ENCODE measurements at places on chromosomes 11 and 22.
A peak's percentile ranks its signal among the peaks of the same experiment; 100 is the strongest.

DNA sequence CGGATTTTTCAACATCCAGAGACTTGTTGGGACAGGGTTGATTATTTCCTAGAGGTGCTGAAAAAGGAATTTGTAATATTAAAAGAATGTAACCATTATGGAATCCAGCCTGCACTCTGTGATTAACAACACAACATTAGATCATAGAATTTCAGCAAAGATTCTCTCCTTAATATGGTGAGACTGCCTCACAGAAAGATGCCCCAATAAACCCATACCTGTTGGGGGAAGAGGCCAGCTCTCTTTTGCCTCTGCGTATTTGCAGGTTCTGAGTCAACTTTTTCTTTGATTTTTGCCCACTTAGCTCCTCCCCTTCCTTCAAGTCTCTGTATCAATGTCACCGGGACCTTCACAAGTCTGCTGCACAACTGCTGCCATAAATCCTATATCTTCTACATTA, 12.4 kb upstream of the MTMR3 start:
- DNase-seq = peak; percentile 80

DNA sequence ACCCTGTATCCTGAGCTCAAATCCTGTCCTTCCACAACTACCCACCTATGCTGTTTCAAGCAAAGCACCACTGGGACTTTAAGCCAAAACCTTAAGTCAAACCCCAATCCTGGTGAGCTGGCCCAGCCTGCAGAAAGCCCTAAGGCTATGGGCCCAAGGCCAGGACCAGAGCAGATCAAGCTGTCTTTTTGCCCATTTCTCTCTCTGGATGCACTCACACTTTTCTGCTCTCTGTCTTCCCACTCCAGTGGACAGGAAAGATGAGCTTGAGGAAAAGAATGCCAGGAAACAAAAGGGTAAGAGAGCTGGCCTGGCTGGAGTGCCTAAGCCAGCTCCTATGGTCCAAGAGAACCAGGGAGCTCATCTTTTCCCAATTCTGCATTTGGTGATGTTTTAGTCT, 284.3 kb upstream of the ISX start:
- DNase-seq = peak; percentile 52

- peak; percentile 100 for DNase-seq
Measured at GRCh38 chr11:63974259-63975143, at the start of gene COX8A. Gene COX8A, plus strand, starts transcription at chr11:63974620. Its CDS starts 61 bp downstream, at chr11:63974681.

- peak; percentile 79 for DNase-seq
Measured at GRCh38 chr11:27234043-27234668, 128.9 kb downstream of the CCDC34 start.

DNA sequence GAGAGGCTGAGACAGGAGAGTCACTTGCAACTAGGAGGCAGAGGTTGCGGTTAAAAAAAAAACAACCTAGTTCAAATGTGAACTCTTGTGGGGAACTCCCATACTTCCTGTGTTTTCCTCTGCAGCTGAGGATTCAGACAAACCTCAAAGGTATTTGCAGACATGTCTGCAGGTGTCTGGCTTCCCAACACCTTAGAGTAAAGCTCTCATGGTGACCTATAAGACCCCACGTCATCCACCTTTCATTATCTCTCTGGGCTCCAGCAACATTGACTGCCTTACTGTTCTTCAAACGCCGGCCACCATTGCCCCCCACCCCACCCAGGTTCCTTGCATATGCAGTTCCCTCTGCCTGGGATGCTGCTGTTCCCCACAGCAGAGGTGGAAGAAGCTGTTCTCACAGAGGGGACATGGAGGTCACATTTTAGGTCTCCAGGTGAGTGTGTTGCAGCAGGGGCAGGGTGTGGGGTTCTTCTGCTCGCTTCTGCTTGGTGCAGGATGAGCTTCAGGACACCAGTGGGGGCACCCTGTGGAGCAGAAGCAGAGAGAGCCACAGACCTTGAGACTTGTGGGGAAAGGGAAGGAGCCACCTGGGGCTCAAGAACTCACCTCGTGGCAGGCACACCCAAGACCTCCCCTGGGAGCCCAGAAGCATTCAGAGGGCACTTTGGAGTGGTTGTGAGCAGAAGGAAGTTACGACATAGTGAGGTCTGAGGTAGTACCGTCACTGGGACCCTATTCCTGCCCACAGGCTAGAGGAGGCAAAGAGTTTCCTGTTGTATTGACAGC, 203.2 kb downstream of the CSNK2A3 start:
- DNase-seq = no peak

DNA sequence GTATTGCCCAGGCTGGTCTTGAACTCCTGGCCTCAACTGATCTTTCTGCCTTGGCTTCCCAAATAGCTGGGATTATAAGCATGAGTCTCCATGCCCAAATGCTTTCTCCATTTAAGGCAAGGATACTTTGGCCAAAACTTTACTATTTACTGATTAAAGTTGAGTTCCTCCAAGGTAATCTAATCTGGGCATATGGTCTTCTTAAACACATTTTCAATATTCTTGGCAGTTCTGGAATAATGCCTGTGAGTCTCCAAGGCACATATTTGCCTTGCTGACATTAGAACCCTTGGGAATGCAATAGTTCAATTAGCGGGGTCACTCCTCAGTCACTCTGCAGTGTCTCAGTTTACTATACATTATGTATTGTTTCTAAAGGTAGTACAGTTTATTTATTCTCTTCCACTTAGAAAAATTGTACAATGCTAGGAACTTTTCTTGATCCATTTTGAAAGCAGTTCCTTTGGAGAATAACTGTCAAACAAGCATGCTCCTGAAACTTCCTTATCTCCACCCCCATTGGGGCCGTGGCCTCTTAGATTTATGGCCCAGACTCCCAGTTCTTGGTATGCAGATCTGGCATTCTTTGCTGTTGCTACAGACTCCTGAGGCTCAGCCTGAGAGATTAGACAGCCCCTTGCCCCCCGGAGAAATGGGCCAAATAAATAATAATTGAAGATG, 13.1 kb upstream of the RAB38 start:
- DNase-seq = no peak

DNA sequence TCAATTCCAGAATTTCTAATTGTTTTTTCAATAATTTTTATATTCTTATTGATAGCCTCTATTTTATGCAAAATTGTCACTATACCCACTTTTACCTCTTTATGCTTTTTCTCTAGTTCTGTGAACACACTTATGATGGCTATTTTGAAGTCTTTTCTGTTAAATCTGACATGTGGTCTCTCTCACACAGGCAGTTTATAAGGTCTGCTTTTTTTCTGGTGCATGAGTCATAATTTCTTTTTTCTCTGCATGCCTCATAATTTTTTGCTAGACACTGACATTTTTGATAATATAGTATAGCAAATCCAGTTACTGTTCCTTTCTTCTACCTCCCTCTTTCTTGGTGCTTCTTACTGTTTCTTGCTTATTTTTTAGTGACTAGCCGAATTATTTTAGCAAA, 36.0 kb downstream of the ZBTB44 start:
- DNase-seq = no peak

GRCh38 chr22:37228106-37229011, 15.7 kb downstream of the RAC2 start:
- DNase-seq = peak; percentile 43

DNA sequence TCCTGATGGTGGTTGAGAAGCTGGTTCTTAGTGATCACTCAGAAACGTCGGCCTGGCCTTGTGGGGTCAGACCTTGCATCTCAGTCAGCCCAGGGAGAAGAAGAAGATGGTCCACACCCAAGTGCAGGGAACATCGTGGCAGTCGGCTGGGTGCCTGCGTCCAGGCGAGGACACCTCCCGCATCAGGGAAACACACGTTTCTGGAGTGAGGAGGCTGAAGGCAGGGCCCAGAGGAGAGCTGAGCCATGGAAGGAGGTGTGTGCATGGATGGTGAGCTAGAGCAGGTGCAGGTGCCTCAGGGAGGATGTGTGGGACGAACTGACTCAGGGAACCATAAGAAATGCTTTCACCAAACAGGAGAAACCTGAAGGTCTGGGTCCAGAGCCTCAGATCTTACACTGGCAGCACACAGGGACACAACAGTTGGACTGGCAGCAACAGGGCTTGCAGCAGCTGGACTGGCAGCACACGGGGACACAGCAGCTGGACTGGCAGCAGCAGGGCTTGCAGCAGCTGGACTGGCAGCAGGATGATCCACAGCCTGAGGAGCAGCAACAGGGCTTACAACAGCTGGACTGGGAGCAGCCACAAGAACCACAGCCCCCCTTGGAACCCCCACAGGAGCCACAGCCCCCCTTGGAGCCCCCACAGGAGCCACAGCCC, 632 bp downstream of the KRTAP5-2 start:
- no peak for DNase-seq

DNA sequence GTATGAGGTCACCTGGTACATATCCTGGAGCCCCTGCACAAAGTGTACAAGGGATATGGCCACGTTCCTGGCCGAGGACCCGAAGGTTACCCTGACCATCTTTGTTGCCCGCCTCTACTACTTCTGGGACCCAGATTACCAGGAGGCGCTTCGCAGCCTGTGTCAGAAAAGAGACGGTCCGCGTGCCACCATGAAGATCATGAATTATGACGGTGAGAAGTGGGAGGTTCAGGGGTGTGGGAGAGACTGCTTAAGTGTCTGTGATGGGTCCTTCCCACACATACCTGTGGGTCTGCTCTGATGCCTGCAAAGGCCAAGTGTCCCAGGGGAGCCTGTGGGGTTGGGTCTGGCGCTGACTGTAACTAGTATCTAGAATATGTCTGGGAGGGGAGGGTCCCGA, 3.9 kb downstream of the APOBEC3G start:
- no peak for DNase-seq

DNA sequence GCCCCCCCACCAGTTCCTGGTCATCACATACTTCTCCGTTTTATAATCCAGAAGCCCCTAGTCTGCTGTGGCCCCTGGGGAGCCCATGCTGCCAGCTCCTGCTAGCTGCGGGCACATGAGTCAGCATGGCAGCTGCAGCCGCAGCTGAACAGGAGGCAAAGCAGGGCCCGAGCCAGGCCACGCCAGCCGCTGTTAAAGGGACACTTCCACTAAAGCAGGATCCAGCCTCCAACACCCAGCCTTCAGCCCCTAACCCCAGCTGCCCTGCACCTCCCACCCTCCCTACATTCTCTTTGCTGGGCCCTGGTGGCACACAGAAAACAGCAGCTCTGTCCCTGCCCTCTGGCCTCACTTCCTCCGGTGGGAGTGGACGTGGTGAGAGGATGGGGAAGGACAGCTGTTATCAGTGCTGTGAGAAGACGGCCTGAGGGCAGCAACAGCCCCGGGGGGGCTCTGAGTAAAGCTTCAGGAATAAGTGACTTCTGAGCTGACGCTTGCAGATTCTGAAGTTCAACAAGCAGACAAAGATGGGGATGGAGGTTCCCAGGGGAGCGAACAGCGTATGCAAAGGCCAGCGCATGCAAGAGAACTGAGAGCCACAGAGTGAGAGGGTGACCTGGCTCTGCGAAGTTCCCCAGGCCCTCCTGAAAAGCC, 688 bp upstream of the LRRC74B start:
- DNase-seq = peak; percentile 13

GRCh38 chr22:48624401-48624800, 1203.3 kb downstream of the BRD1 start:
- no peak for DNase-seq

GRCh38 chr11:111966678-111967077, 29.5 kb downstream of the DIXDC1 start:
- DNase-seq = no peak

DNA sequence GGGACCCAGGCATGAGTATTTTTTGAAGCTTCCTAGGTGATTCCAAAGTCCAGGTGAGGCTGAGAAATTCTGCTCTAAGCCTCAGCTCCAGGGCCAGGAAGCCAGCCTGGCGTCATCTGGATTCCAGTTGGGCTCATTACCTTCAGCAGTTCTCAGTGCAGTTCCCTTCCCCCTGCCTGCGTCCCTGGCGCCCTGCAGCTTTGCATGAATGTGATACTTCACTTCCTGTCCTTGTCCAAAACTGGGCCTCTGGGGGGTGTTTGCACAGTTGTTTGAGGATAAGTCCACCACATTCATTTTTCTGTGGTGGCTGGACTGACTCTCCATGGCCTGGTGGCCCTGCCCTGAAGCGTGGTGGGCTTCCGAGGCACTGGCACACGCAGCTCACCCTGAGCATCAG, 98.1 kb downstream of the TENM4 start:
- no peak for DNase-seq

DNA sequence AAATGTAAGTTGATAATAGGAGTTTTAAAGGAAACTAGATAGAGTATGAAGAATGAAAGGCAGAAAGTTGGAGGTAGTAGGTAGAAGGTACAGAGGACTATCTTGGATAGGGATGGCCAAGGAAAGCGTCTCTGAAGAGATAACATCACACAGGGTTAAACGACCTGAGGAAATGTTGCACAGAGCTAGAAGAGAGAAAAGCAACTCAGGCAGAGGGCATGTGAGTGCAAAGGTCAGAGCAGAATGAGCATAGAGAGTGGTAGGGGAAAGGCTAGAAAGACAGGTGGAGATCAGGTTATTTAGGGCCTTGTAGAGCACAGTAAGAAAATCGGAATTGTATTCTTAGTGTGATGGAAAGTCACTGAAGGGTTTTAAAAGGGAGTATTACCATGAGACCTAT, 232.0 kb downstream of the SOX6 start:
- DNase-seq = no peak

DNA sequence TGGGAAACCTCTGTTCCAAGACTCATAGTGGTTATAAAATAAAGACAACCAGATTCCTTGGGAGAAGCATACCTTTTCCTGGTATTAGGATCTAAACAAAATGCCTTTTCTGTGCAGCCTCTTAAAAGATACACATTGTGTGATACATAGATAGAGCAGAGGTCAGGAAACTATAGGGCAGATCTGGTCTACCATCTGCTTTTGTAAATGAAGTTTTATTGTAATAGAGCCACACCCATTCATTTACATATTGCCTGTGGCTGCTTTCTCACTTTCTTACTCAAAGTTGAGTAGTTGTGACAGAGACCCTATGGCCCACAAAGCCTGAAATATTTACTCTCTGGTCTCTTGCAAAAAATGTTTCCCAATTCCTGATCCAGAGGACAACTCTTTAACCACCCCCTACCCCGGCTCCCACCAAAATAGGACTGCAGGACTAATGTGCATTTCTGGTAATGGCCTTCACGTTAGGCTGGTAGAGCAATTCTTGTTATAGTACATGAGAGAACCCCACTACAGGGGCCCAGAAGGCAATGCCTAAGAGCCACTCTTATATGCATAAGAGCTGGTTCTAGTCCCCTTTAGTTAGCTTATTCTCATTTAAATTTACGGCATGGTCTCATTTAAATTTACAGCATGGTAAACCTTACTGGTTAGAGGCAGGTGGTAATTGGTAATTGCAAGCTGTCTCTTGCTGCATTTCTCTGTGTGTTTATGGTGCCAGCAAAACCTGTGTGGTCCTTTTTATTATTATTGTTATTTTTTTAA, 76.8 kb upstream of the YWHAH start:
- DNase-seq = no peak
